Stimulated activated naive CD4-positive, alpha-beta T cell (primary cell): ENCODE measurements at places on chromosomes 6 and 20.

DNA sequence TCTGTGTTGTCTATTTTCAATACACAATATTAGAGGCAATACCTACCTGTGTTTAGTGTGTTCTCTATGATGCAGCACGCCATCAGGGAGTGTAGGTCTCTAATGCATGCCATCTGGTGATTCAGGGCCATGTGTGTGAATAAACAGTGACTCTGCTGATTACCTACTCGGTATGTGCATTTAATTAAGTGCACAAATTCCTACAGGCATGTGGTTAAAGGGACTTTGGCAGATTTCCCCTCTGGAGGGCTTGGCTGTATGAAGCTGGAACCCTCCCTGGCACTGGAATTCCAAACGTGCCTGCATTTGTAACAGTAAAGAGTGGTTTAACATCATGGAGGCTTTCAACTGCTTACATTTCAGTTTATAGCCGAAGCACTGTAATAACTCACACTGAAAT lies 401.5 kb upstream of the SASH1 start:
- DNase-seq = no peak

DNA sequence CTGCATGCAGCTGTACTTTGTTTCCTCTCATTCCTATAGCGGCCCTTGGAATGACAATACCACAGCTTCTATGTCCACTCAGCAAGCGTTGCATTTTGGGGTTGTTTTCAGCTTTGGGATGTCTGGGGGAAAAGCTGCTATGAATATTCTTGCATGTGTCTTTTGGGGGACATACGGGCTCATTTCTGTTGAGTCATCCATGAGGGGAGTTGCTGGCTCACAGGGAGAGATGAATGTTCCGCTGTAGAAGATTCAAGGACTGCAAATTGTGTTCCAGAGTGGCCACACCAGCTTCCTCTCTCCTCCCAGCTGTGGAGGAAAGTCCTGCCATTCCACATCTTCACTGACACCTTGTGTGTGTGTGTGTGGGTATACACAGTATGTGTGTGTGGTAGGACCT lies 43.3 kb downstream of the TGM2 start:
- no peak for DNase-seq

DNA sequence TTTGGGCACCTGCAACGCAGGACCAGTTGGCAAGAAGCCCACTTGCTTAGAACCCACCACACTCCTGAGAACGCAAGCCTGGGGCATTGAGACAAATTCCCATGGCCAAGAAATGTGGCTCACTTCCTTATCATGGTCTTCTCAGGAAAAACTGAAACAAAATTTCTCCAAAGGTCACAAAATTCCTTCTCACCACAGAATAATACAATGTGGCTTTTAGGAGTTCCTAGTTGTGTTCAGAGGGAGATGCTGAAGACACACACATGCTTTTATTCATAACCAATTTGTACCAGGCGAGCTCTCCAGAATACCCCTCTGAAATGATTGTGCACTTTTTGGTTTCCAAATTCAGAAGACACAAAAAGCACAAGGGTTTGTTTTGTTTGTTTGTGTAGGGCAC lies 31.6 kb downstream of the ADTRP start:
- DNase-seq = no peak

GRCh38 chr6:146028252-146028795 lies 538 bp upstream of the GRM1 start:
- no peak for DNase-seq
